Skeletal muscle cell (primary cell): ENCODE measurements at places on chromosomes 4 and X.

DNA sequence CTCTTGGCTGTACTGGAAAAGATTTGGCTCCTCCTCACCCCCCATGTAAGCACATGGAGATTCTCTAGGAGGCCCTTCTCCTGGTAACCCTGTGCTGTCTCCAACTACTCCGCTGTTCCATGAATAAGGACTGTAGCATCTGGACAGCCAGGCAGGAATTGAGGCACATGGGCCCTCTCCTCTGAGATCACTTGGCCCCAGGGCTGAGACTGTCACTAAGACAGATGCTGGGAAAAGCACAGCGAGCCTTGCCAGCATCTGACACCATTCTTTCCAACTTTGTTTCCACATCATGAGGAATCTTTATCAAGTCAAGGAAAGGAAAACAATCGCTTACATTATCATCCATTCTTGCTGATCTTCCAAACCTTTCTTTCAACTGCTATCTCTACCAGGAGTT is 222.6 kb upstream of the INTU start:
- DNase-seq, result no peak

DNA sequence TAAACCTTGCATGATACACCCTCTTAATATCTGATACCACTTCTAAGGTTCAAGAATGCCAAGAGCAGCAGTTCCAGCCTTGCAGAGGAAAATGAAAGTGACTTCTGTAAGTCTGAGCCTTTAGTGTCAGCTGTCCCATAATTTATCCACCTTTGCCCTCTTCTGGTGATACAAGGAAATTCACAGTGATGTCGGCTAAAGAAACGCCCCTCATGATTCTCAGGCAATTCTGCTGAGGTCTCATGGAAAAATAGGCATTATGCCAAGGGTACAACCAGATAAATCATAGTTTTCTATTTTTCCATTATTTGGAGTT is 172.2 kb upstream of the CXCL13 start:
- DNase-seq, result peak; percentile 9

DNA sequence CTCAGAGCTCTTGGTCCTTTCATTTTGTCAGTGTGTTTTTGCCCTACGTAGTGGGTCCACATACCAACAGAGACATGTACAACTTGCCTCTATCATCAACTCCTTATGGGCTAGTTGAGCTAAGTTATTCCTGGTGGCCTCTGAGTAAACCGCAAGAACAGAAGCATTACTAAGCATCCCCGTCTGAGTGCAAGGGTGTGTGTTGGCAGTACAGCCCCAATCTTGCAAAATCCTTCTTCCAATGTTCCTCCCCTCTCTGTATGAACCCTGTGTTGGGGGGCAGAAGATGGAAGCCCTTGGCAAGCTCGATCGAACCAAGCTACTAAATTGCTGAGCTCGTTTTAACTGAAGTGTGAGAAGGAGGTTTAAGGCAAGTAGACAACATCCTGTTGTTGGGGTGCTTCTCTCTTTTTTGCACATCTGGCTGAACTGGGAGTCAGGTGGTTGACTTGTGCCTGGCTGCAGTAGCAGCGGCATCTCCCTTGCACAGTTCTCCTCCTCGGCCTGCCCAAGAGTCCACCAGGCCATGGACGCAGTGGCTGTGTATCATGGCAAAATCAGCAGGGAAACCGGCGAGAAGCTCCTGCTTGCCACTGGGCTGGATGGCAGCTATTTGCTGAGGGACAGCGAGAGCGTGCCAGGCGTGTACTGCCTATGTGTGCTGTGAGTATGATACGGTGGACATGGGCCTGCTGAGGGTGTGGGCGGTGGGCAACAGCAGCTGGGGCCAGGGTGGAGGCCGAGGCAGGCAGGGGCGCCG is at the start of gene SH2D1A:
SH2D1A (plus strand) TSS at position 447 of the 760 bp plus-strand sequence; CDS start at position 527, 80 bp downstream.
- DNase-seq, result no peak

DNA sequence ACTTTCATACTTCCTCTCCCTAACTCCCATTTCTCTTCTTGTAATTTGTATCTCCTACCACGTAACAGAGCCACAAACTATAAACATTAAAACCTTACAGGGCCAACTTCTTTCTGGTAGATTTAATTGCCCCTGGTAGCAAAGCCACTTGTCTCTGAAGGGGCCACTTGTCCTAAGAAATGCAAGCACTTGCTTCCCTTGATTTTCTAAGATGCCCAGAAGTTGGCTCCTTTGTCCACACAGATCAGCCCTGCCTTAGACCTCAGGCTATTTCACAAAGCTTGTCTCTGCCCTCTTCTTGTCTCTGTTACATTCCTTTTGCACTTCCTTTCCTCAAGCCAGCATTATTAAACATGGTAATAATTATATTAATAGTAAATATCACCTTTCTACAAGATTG is 80.6 kb upstream of the CXXC4 start:
- DNase-seq, result no peak

- no peak for DNase-seq
These were observed 537.9 kb downstream of the IQCM start for GRCh38 chr4:149277705-149278104.
